Stimulated activated CD4-positive, alpha-beta T cell treated with anti-CD3 and anti-CD28 coated beads, Interleukin-4, amount 100 ng/mL, for 24 hours (primary cell): ENCODE measurements at places on chromosomes 11 and 22.

- no peak for DNase-seq
Observed at GRCh38 chr22:27768027-27768653, 33.4 kb downstream of the MN1 start.

DNA sequence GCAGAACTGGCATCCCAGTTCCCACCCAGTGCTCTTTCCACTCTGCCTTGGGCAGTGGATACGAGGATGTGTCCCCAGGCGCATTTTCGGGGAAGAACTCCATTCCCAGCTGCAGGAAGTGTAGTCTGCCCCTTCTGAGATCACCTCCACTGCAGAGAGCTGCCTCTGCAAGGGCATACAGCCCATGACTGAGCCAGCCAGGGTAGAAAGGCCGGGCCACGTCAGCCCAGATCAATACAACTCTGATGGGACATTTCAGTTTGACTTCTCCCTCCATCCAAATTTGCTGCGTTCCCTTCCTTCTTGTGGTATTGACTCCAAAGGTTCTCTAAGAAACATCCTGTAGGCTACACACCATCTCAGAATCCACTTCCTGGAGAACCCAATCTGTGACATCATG, 19.7 kb downstream of the MOGAT2 start:
- DNase-seq = no peak

DNA sequence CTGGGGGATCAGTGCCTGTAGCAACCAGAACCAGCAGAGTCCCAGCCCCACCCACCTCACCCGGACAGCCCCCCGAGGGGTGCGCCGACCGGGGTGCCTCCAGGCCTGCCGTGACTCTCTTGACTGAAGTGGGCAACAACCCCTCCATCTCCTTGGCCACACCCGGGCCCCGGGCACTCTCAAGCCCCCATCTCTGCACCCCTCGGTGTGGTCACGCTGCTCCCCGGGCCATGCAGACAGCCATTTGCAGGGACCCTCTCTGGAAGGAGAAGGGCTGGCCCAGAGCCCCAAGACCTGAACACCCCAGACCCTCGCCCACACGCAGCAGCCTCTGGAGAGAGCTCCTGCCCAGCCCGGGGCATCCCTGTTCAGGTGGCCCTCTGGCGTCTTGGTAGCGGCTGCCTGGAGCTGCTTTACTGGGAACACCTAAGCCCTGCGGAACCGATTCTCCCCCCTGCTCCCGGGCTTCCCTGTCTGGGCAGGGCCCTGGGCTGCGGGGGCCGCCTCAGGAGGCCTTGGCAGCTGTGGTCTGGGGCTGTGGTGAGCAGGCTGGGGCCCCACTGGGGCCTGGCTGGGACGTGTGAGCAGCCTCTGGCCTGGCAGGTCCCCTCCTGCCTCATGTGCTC, 84.9 kb downstream of the WNT7B start:
- DNase-seq = no peak

GRCh38 chr22:22552630-22553029, 6.4 kb downstream of the PRAME start:
- no peak for DNase-seq

- DNase-seq = no peak
Observed at GRCh38 chr22:44605486-44605885, 96.5 kb upstream of the PRR5 start.
